Vagina (tissue), 2 donors: ENCODE measurements at places on chromosomes 5 and 9. TPM values are rescaled to one million over a fixed set of nuclear protein-coding genes. Genes with fewer than 3 reads are reported as not detected.

DNA sequence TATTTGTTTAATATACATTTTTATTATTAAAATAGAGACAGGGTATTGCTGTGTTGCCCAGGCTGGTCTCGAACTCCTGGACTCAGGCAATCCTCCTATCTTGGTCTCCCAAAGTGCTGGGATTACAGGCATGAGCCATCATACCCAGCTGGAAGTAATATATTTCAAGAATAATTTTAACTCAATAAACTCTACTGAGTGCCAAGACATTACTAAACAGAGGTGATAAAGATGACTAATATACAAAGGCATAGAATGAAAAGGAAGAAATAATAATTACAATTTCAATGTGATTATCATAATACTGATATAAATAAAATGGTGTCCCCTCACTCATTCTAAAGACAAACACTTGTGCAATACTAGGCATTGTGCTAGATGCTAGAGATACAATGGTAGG, 13.9 kb downstream of the GOLPH3 start:
- no peak overlapping the region for H3K27ac ChIP-seq
- no peaks in the 10 kb centered on the region for H3K36me3 ChIP-seq
- no peaks in the 10 kb centered on the region for H3K27me3 ChIP-seq
- no peak overlapping the region for H3K4me3 ChIP-seq

GMCL2 gene
- not detected for total RNA-seq

GRCh38 chr5:8993031-8993430, 552.8 kb downstream of the SEMA5A start:
- no peaks in the 10 kb centered on the region for H3K4me1 ChIP-seq
- H3K4me3 ChIP-seq = no peak overlapping the region
- DNase-seq = no peak
- H3K27ac ChIP-seq = no peak overlapping the region
- H3K36me3 ChIP-seq = no peaks in the 10 kb centered on the region

GRCh38 chr9:88041447-88041846, 67.1 kb upstream of the CDK20 start:
- no peak for DNase-seq
- no peaks in the 10 kb centered on the region for H3K36me3 ChIP-seq
- no peaks in the 10 kb centered on the region for H3K4me1 ChIP-seq
- no peaks in the 10 kb centered on the region for H3K27me3 ChIP-seq
- no peak overlapping the region for H3K4me3 ChIP-seq
- H3K27ac ChIP-seq = no peak overlapping the region

MARCHF3 gene
- 2.0 TPM for total RNA-seq

DNA sequence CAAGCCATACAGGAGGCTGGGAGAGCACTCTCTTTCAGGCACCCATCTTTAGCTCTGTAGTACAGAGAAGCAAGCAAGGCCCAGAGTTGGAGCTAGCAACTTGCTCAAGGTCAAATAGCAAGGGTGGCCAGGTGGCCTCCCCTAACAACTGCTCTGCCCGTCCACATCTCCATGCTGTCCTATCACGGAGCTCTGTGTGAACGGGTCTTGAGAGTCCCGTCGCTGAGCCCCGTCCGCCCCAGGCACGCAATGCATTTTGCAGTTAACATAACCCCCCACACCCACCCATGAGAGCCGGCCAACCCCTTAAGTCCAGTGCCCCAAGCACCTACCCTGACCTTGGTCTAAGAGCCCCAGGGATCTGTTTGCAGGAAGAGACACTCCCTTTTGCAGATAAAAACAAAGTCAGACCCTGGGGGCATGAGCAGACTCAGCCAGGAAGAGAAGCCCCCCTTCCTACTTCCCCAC, 1.5 kb downstream of the RNF44 start:
- DNase-seq = no peak
- peaks cover 4% of the 10 kb centered on the region for H3K36me3 ChIP-seq
- H3K4me3 ChIP-seq = peak overlapping the region; percentile 62
- peaks cover 66% of the 10 kb centered on the region for H3K4me1 ChIP-seq
- peak overlapping the region; percentile 98 for H3K27ac ChIP-seq

GRCh38 chr9:131856105-131856504, 116.2 kb upstream of the RAPGEF1 start:
- DNase-seq = no peak
- H3K36me3 ChIP-seq = no peaks in the 10 kb centered on the region
- no peaks in the 10 kb centered on the region for H3K4me1 ChIP-seq
- no peaks in the 10 kb centered on the region for H3K27me3 ChIP-seq
- H3K4me3 ChIP-seq = no peak overlapping the region

DNA sequence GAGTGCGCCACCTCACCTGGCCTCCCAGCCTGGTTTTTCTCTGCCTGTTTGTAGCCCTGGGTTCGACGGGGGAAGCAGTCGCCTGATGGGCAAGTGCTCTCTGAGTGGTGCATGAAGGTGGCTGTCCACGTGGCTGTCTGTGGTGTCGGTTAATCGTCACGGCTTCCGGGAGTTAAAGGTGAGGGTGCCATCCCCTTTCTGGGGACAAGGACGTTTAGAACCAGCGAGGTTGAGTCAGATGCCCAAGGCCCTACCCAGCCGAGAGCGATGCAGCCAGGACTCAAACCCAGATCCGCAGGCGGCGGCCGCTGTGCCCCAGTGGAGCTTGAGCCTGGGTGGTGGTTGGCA, 47.7 kb downstream of the RXRA start:
- H3K27ac ChIP-seq = peak overlapping the region; percentile 94
- DNase-seq = no peak
- H3K27me3 ChIP-seq = no peaks in the 10 kb centered on the region
- H3K4me3 ChIP-seq = no peak overlapping the region
- H3K36me3 ChIP-seq = no peaks in the 10 kb centered on the region

GRCh38 chr9:136107155-136107952, 11.3 kb downstream of the TMEM250 start:
- H3K4me1 ChIP-seq = peaks cover 76% of the 10 kb centered on the region
- H3K27ac ChIP-seq = peak overlapping the region; percentile 69
- no peaks in the 10 kb centered on the region for H3K27me3 ChIP-seq
- H3K4me3 ChIP-seq = no peak overlapping the region

DNA sequence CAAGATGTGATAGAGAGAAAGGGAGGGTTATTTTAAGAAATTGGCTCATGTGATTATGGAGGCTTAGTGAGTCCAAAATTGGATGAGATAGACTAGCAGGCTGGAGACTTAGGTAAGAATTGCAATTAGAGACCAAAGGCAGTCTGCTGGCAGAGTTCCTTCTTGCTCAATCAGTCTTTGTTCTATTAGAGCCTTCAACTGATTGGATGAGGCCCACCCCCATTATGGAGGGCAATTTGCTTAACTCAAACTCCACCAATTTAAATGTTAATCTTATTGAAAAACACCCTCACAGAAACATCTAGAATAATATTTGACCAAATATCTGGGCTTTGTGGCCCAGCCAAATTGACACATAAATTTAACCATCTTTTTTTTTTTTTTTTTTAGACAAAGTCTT, 23.9 kb upstream of the TPD52L3 start:
- no peaks in the 10 kb centered on the region for H3K4me1 ChIP-seq
- H3K36me3 ChIP-seq = no peaks in the 10 kb centered on the region
- H3K27me3 ChIP-seq = no peaks in the 10 kb centered on the region
- no peak overlapping the region for H3K27ac ChIP-seq

AMBP gene
- total RNA-seq = not detected

TMEM174 gene
- total RNA-seq = not detected

- peaks cover 11% of the 10 kb centered on the region for H3K4me1 ChIP-seq
- no peaks in the 10 kb centered on the region for H3K27me3 ChIP-seq
- H3K36me3 ChIP-seq = no peaks in the 10 kb centered on the region
- DNase-seq = no peak
- no peak within 1 kb of the TSS for H3K27ac ChIP-seq
These were observed at the start of gene FBLL1 for GRCh38 chr5:168528521-168529373. TSS of gene FBLL1 (plus strand) at chr5:168529305. CDS start at chr5:168529505, 200 bp downstream.

DNA sequence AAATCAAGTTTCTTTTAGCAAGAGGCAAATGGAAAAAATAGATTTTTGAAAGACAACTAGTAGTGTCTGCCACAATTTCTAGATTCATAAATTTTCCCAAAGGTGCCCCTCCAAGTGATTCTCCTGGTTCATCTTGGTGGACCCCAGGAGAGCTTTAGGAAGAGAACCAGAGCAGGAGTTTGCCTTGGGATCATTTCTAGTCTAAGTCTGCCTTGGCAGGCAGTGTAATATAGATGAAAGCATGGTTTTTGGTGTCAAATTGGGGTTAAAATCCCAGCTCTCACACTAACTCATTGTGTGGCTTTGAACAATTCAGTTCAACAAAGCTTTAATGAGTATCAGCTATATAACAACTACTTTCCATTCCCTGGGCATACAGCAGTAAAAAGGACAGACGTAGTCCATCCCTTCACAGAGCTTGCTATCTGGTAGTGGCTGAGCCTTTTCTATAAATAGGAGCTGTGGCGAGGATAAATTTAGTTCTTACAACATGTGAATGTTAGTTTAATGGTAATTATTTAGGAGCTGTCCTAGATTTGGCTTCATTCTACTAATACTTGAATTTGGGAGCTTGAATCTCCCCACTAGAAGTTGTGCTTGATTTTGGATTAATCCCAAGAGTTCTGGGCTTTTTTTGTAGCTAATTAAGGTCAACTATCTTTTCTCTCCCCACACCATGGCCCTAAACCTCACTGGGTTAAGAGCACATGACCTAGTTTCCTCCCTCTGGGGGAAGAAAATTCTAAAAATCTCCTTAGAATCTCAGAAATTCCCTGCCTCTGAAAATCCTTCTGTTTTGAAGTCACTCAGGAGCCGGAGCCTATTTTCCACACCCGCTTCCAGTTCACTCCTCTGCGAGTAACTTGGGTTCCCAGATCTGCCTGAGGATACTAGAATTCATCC, 197.8 kb downstream of the PCSK1 start:
- H3K27ac ChIP-seq = peak overlapping the region; percentile 47
- H3K4me3 ChIP-seq = no peak overlapping the region
- no peaks in the 10 kb centered on the region for H3K4me1 ChIP-seq
- H3K27me3 ChIP-seq = no peaks in the 10 kb centered on the region
- no peak for DNase-seq

DNA sequence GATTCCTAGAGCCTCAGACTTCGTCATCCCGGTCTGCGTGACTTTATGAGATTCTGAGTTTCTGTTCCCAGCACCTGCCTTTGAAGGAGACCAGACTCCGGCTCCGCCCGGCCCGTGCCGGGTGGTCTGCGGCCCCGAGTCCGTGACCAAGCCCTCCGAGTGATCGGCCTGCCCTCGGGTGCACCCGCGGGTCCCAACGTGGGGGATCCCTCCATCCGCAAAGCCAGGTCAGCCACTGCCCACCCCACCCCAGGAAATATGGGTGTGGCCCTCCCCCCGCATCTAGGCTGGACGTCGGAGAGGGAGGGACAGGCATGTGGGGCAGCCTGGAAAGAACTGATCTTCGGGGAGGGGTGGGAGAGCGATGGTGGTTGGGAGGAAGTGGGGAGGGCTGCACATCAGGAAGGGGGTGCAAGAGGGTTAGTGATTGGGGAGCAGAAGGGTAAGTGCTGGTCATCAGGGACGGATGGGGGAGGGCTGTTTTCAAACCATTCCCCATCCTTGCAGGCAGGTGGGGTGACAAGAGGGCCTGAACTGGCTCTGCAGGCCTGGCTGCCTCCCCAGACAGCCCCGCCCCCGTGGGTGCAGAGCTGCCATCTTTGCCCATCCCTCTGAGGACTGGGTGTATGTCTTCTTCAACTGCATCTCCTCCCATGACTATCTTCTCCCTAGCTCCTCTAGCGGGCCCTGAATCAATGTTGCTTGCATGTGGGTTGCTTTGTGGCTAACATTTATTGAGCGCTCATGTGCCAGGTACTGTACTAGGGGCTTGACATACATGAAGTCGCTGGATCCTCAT, 747 bp downstream of the LRSAM1 start:
- H3K36me3 ChIP-seq = peaks cover 23% of the 10 kb centered on the region
- peaks cover 38% of the 10 kb centered on the region for H3K4me1 ChIP-seq
- H3K27ac ChIP-seq = peak overlapping the region; percentile 74
- peak overlapping the region; percentile 94 for H3K4me3 ChIP-seq
- no peaks in the 10 kb centered on the region for H3K27me3 ChIP-seq

DNA sequence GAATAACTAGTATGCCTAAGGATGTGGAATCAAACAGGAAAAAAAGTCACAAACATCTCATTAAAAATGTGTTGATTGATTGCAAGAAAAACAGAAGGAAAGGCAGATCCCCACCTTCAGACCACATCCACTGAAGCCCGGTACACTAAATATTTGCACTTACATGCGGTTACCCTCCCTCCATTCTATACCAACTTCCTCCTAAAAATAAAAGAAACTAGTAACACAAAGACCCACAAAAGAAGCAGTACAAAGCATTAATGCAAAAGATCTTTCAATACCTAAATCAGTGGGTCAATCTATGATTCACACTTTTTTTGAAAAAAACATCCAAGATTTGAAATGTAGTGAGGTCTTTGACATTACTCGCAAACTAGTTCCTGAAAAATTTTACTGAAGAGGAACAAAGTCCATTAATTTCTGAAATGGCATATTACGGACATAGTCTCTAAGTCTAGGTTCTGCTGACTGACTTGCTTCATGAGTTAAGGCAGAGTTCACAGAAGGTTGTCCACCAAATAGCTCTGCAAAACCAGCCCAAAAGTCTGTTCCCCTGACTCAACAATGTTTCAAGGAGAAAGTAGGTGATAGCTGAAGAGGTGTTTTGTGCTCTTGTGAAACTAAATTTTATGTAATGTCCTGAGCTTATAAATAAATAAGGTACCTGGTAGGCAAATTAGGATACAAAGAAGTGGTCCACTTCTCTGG, 100.7 kb downstream of the PAM start:
- peak overlapping the region; percentile 57 for H3K27ac ChIP-seq
- H3K27me3 ChIP-seq = no peaks in the 10 kb centered on the region
- H3K4me1 ChIP-seq = peaks cover 10% of the 10 kb centered on the region

NR6A1 gene
- 1.2 TPM for total RNA-seq

GRCh38 chr5:173868096-173868880, 19.9 kb upstream of the CPEB4 start:
- H3K4me3 ChIP-seq = no peak overlapping the region
- DNase-seq = no peak
- no peaks in the 10 kb centered on the region for H3K36me3 ChIP-seq

TICAM2 gene
- total RNA-seq = 0.98 TPM

GDNF gene
- total RNA-seq = 0.98 TPM

GRCh38 chr9:129458155-129458661, 162.7 kb downstream of the C9orf50 start:
- H3K36me3 ChIP-seq = no peaks in the 10 kb centered on the region
- DNase-seq = no peak
- peak overlapping the region; percentile 100 for H3K27ac ChIP-seq
- H3K27me3 ChIP-seq = no peaks in the 10 kb centered on the region

- no peaks in the 10 kb centered on the region for H3K4me1 ChIP-seq
- no peaks in the 10 kb centered on the region for H3K36me3 ChIP-seq
- no peak overlapping the region for H3K27ac ChIP-seq
- no peak for DNase-seq
- no peaks in the 10 kb centered on the region for H3K27me3 ChIP-seq
These were observed 89.1 kb upstream of the PTPRD start for GRCh38 chr9:10701906-10702305.
